ENCODE measurements at places on chromosomes 6 and 20. TPM values are rescaled to one million over a fixed set of nuclear protein-coding genes. Genes with fewer than 3 reads are reported as not detected.

NRSN1 gene
- total RNA-seq: 0.51 TPM

ANKRD66 gene
- 0.31 TPM for total RNA-seq

UTRN gene
- total RNA-seq: 278 TPM

TPD52L1 gene
- total RNA-seq: 75.4 TPM

HDAC2 gene
- 109 TPM for total RNA-seq

OR2H2 gene
- total RNA-seq: not detected

VSX1 gene
- total RNA-seq: not detected

GNMT gene
- 0.41 TPM for total RNA-seq

BHLHE23 gene
- total RNA-seq: not detected

C6orf89 gene
- 40.0 TPM for total RNA-seq

VGLL2 gene
- total RNA-seq: 18.4 TPM

Measured in tongue (tissue), 3 donors.